ENCODE measurements at places on chromosomes 11 and 22.
A peak's percentile ranks its signal among the peaks of the same experiment; 100 is the strongest.

- no peak for DNase-seq
These were observed 18.1 kb upstream of the GDPD5 start for GRCh38 chr11:75543806-75544205.

DNA sequence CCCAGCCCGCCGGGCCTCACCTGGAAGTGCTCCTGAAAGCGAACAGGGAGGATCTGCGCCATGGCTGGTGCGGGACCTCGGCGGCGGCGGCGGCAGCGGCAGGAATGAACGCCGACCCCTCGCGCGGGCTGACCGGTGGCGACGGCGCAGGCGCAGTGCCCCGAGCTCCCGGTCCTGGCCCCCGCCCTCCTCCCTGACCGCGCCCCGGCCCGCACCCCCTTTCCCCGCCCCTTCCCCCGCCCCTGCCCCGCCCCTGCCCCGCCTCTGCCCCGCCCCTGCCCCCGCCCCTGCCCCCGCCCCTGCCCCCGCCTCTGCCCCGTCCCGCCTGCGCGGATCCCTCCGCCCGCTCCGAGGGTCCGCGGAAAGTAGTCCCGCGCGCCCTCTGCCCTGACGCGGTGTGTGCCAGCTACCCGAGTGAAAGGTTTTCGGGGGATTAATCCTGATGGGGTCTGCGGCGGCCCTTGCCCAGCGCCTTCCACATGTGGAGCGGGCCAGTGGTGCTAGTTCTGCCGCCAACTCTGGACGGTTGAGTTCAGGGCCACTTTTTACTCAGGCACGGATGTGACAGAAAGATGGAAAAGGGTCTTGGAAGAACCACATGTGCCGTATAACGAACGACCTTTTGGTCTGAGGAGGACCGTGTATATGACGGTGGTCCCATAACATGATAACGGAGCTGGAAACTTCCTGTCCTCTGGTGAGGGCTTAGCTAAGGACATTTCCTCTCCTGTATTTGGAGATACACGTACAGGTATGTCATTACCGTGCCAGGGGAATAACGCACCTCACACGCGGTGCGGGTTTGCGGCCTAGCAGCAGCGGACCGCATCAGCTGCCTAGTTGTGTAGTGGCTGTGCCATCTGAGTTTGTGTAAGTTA lies at the start of gene CLTCL1:
Gene CLTCL1, minus strand, starts transcription at position 140 of the 878 bp plus-strand sequence. Its CDS starts 78 bp downstream, at position 62.
- peak; percentile 95 for DNase-seq

- DNase-seq, result no peak
These were observed 24.4 kb downstream of the SGSM1 start for GRCh38 chr22:24830205-24830979.

DNA sequence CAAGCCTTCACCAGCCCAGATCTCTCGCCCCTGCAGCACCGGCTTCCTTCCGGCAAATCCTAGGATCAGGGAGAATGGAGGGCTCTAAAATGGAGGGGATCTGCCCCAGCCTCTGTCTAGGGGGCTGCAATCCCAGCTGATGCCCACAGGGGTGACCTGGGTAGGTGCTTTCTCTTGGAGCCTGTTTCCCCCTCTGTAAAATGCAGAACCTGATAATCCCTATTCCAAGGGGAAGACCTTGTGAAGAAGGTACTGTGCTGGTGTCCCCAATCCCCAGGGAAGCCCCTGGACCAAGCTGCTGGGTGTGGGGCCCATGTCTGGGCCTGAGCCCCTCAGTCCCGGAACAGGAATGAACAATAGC lies 2.8 kb downstream of the EMID1 start:
- no peak for DNase-seq

DNA sequence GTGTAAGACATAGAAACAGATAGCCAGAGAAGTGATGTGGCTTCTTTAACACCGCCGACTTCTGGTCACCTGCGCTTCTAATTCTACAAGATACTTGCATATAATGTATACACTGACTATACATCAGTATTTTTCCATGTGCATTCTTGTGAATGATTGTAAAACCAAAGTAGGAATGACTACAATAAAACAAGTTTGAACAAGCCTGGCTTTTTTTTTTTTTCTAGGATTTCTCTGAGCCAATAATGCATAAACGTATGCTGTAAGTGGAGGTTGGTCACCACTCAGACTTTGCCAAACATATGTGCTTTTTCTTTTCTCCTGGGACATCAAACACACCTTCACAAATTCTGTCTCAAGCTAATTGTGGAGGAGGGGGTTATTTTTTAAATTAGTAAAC lies 237.8 kb upstream of the KIRREL3 start:
- DNase-seq, result no peak

GRCh38 chr11:77236901-77237300 lies 64.6 kb downstream of the GDPD4 start:
- DNase-seq, result no peak

GRCh38 chr11:44611088-44611487 lies 45.6 kb downstream of the CD82 start:
- no peak for DNase-seq

DNA sequence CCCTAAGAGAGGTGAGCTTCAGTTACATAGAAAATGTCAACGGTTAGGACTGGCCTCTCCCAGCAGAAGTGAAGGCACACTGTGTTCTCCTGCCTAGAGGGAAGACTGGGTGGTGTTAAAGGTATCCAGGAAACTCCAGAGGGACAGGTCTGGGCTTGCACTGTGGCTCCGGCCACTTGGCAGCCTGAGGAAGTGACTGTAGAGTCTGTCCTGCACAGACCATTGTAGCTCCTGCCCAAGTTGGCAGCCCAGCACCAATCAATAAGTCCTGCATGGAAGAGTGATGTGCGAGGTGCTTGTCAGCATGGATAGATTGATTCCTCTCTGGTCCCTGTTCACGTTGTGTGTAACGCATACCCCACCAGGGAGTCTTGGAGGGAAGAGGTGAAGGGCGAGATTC lies 284.8 kb downstream of the TENM4 start:
- peak; percentile 23 for DNase-seq

DNA sequence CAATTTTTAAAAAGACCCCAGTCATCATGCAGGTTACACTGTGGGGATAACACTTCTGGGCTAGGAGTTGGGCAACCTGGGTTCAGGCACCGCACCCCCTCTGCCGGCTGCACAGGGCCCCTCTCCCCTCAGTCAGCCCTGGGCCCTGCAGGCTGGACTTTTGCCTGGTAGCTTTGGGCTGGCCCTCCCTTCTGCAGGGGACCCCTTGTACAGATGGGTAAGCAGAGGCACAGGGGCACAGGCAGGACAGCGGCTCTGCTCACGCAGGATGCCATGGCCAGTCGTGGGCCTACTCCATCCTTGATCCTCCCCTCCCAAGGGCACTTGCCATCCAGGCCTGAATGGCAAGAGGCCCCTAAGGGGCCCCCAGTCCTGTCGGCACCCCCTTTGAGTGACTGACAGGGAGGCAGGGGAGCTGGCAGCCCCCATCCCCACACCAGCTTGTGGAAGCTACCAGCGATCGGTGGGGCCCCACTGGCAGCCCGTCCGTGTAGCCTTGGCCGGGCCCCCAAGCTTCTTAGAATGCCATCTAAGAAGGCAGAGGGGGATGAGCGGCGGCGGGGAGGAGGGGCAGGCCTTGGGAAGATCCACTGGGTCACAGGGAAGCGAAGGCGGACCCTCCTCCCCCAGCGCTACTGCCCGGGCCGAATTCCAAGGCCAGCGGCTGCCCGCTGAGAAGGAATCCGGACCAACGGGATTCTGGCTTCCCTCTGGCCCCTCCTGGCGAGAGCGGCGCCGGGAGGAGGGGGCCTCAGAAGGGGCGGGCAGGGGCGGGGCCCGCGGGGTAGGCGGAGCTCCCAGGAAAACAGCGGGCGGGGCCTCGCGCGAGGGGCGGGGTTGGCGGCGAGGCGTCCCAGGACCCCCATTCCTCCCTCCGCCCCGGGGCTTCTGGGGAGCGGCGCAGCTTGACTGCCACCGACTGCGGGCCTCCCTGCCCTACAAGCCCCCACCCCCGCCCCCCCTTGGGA lies 6.8 kb upstream of the CHKA start:
- DNase-seq, result peak; percentile 99

- no peak for DNase-seq
These were observed 22.7 kb upstream of the XBP1 start for GRCh38 chr22:28822930-28823551.

DNA sequence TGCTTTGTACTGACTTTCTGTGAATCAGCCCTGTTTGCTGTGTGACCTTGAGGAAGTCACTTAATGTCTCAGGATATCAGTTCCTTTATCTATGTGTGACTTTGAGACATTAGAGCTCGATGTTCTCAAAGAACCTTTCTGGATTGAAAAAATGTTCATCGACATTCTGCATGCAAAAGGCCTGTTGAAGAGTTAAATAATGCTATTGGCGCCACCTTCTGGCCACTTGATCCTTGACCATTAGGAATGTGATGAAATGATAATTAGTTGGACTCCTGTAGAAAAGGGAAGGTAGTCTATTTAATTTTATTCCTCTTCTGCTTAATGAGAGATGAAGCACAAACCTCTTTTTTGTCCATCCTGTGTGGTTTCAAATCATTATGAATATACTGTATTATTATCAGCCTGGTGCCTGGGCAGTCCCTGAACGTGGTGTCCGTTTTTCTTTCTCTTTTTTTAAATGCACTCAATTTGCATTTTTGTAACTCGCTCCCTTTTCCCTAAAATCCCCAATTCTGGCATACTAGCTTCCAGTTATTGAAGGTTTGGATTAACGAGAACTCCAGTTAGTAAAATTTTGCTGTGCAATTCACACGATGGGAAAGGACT lies 20.7 kb downstream of the ELF5 start:
- peak; percentile 83 for DNase-seq

GRCh38 chr22:35802885-35803284 lies 85.2 kb downstream of the APOL5 start:
- no peak for DNase-seq

GRCh38 chr11:2447253-2447950 lies 2.6 kb downstream of the KCNQ1 start:
- DNase-seq, result no peak

DNA sequence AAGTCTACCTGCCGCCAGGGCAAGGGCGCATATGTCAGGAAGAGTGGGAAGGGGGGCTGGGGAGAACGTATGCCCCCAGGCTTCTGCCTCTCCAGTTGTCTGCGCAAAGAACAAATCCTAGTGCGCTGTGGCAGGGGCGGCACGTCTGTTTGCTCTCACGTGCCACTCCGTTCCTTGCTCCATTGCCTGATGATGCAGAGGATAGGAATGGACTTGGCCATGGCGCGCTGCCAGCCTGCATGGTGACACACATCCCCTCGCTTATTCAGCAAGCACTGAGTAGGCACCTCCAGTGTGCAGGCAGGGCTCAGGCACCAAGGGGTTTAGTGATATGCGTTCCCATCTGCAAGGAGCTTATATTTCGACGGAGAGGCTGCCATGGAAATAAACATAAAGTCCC lies 45.4 kb upstream of the SLC22A12 start:
- no peak for DNase-seq

- DNase-seq, result no peak
These were observed 160.8 kb downstream of the MSANTD4 start for GRCh38 chr11:105861225-105861624.

DNA sequence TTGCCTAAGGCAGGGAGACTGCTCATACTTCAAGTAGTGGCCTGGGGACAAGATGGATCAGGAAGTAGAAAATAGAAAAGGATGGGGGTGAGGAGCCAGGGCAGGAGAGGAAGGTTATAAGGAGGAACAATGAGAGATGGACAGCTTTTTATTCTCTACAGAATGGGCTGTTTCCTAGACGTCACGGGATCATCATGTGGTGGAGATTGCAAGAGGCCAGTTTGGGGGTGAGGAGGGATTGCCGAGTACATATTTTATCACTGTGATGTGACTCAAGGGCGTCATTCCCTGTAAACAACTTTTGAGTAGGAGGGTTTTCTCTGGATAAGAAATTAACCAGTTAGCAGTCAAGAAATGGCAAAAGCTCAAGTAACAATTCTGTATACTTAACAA lies 406.3 kb downstream of the ETS1 start:
- DNase-seq, result no peak

DNA sequence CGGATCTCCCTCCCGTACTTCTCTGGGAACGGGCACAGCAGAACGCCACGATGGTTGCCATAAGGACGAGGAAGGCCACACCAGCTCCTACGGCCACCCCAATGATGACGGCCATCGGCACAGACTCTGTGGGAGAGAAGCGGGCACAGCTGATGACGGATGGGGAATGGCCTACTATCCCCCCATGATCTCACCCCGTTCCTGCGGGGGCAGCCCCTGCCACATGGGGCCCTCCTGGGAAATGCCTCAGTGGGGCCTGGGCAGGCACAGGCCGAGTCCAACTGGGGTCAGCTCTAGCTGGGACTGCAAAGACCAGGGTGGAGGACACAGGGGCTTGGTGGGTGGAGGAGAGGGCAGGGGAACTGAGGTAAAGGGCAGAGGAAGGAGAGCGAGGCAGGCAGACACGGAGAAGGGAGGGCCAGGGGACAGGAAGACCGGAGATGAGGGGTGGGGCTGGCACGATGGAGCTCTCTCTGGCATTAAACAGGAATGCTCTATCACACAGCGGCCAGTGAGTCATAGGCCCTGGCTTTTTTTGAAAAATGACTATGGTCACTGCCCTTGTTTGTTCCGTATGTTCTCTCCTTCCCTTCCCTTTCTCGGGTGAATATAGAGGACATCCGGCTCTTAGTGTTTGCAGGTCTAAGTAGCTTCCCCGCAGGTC lies 76.0 kb downstream of the ST3GAL4 start:
- no peak for DNase-seq

- no peak for DNase-seq
These were observed 301.8 kb upstream of the RAG2 start for GRCh38 chr11:36899800-36900199.
